ENCODE measurements at places on chromosomes 2 and 18.

- no peak for DNase-seq
These were observed 27.1 kb downstream of the DAPL1 start for GRCh38 chr2:158822193-158822592.

- no peak for DNase-seq
These were observed 93.6 kb upstream of the TWIST2 start for GRCh38 chr2:238754259-238754658.

- no peak for DNase-seq
These were observed 334.7 kb upstream of the SLC39A10 start for GRCh38 chr2:195322324-195322723.

DNA sequence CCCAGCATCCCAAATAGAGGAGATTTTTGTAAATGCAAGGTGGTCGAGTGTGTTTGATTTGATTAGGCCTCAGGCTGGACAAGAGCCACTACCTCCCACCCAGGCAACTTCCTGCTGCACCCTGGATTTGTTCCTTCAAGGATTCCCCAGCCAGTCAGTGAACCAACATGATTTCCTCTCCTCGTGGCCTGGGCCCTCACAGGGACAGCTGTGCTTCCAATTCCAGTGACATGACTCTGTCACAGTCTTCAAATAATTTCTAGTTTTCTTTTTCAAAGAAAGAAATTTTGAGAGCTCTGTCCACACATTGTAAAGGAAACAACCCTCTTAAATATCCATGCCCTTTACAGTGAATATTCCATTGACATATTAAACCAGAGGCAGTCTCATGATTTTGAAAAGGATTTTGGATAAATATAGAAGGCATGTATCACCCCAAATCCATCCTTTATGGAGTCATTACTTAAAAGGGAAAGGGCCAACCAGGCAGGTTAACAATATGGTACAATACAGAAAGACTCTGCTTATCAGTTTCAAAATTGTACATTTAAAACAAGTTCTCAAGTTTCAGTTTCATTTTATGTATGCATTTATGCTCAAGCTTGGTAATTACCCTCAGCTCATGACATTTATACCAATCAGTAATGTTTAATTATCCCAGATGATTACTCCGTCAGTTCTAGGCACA lies 121.3 kb upstream of the FOSL2 start:
- no peak for DNase-seq

DNA sequence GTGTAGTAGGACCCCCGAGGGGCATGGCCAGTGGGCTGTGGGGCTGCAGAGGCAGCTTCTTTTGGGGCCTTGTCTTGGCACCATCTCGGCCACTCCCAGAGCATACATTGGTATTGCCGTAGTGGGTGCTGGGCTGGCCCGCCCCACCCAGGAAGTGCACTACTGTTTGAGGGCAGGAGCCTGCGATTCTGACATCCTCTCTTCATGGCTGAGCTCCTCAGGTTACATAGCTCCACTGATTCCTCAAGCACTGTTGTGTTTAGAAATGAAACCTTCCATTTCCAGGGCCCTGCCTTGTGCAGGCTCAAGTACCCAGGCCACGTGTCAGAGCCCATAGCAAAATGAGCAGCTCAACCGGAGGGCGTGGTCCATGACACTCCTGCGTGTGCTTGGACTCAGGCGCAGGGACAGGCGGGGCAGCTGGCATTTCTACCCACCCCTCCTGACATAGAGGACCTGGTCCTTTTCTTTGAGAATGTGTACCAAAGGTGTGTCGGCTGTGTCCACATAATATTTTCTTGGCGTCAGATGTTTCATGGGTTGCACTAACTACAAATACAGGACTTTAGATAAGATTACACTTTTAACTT lies 67.9 kb downstream of the DGKD start:
- DNase-seq: no peak

GRCh38 chr2:96772903-96773671 lies 12.4 kb downstream of the CNNM4 start:
- DNase-seq: no peak

- DNase-seq: no peak
These were observed 155.8 kb downstream of the PTPRM start for GRCh38 chr18:7722955-7723354.

GRCh38 chr2:199627417-199627816 lies 169.7 kb upstream of the SATB2 start:
- DNase-seq: no peak

All from tibial nerve (tissue), 4 donors.